Lower leg skin (tissue), 4 donors: ENCODE measurements at places on chromosomes 2 and 18. TPM values are rescaled to one million over a fixed set of nuclear protein-coding genes. Genes with fewer than 3 reads are reported as not detected.

DQX1 gene
- 7.3 TPM for total RNA-seq

SNTG2 gene
- 15.3 TPM for total RNA-seq

SPATA3 gene
- total RNA-seq = not detected

REG1B gene
- total RNA-seq = not detected

IL36B gene
- 9.5 TPM for total RNA-seq

STPG4 gene
- total RNA-seq = 1.4 TPM

BABAM2 gene
- total RNA-seq = 18.4 TPM

DNA sequence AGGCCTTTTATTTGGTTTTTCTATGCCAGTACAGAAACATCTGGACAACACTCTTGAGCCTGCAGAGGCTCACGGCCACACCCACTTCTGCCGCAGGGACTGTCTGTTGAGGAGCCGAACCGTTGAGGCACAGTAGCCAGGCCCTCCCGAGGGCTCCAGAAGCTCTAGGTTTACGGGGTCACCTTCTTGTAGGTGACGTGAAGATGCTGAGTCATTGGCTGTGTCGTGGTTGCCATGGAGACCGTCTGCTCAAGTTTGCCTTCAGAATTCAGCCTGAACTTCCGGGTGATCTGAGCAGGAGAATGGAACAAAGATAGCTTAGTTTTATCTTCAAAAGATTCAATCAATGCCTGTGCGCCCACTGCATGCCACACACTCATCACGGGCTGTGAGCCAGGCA lies 25.9 kb downstream of the BOK start:
- no peak for DNase-seq

DNA sequence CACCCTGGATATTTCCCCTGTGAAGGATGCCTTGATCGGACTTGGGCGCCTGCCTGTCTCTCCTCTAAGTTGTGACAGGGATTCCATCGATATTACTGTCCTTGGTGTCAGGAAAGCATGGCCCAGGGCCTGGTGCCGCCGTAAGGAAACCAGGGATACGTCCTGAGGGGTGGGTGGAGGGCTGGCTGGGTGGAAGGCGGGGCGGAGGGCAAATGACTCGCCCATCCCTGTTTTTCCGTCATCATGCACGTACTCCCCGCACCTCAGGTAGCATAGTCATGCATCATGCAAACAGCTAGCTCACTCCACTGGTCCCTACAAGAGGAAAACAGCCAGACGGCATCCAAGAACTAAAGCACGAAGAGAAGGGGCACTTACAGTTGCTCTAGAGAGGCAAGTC lies 57.1 kb downstream of the PXDN start:
- DNase-seq = peak; percentile 78

DNA sequence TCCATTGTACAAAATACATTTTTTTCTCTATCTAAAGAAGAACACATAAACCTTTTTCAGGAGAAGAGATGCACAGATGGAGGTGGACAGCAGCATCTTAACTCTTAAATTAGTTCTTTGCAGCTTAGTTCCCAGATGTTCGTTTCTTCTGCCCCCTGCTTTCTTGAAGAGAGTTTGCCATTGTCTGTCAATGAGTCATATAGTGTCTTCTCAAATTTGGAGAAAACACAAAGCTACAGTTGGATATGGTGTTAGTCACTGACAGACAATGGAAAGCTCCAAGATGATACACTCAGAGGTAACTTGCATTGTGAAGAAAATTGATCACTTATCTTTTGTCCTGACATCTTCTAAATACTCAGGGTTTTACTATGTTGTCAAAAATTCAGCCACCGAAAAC lies 48.8 kb upstream of the TMEFF2 start:
- DNase-seq = no peak

GRCh38 chr2:109304242-109304641 lies 175.2 kb downstream of the SH3RF3 start:
- DNase-seq = no peak

- peak; percentile 69 for DNase-seq
These were observed 119.0 kb upstream of the ZFP36L2 start for GRCh38 chr2:43345391-43345813.

- no peak for DNase-seq
These were observed 54.1 kb upstream of the EPB41L5 start for GRCh38 chr2:119958670-119959268.

DNA sequence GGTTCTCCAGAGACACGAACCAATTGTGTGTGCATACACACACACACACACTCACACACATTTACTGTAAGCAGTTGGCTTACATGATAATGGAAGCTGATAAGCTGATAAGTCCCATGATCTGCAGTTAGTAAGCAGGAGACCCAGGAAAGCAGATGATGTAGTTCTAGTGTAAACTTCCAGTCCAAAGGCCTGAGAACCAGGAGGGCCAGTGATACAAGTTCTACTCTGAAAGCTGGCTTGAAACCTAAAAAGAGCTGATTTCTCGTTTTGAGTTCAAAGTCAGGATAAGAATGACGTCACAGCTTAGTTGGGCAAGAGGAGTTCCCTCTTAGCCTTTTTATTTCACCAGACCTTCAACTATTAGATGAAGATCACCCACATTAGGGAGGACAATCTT lies 558.8 kb upstream of the PIK3C3 start:
- DNase-seq = no peak

DNA sequence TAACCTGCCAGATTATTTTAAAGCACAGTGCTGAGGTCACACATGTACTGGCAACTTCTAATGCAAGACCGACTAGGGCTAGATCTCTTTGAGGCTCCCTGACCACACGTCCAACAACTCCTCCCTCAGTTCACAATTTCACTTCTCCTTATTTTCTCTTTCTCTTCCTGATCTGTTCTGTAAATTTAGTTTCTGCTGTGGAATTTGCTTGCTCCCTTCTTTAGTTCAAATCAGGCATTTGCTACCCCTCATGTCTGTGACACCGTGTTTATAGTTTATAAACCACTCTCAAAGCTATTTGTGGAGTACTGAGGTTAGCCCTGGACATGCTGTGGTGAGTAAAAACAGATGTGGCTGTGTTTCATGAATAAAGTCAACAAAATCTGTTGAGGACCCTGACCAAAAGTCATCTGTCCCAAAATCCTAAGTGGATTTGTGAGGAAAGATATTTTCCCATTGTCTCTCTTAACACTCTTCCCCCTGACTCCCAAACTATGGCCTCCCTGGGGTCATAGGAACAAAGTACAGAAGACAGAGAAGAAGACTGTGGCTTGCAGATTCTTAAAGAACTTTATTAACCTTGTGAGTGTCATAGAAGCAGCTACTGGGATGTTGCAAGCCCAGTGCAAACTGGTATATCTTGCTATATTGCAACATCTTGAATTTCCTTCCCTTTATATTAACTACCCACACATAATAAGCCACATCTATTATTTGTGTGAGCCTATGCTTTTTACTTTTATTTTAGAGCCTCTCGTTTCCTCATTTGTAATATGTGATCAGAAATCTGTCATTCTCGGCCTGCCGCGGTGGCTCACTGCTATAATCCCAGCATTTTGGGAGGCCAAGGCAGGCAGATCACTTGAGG lies 3.5 kb upstream of the NAGK start:
- DNase-seq = no peak

- no peak for DNase-seq
These were observed 375.6 kb upstream of the LRATD1 start for GRCh38 chr2:14256890-14257289.

- DNase-seq = no peak
These were observed 7.6 kb downstream of the OSR1 start for GRCh38 chr2:19350678-19351401.
